ENCODE measurements at places on chromosomes 7 and 10. TPM values are rescaled to one million over a fixed set of nuclear protein-coding genes. Genes with fewer than 3 reads are reported as not detected.

DNA sequence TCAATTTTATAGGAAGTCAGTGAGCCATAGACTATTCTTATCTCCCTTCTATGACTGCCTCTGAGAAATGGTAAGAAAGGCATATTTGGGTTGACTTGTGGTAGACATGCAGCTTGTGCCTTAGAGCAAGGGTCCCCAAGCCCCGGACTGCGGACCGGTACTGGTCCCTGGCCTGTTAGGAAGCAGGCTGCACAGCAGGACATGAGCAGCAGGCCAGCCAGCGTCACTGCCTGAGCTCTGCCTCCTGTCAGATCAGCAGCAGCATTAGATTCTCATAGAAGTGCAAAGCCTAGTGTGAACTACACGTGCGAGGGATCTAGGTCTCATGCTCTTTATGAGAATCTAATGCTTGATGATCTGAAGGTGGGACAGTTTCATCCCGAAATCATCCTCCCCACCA, 180.6 kb downstream of the SND1 start:
- DNase-seq: no peak
- no peaks in the 10 kb centered on the region for H3K36me3 ChIP-seq
- H3K4me3 ChIP-seq: no peak overlapping the region
- no peaks in the 10 kb centered on the region for H3K27me3 ChIP-seq
- no peak overlapping the region for H3K27ac ChIP-seq
- no peaks in the 10 kb centered on the region for H3K4me1 ChIP-seq

DNA sequence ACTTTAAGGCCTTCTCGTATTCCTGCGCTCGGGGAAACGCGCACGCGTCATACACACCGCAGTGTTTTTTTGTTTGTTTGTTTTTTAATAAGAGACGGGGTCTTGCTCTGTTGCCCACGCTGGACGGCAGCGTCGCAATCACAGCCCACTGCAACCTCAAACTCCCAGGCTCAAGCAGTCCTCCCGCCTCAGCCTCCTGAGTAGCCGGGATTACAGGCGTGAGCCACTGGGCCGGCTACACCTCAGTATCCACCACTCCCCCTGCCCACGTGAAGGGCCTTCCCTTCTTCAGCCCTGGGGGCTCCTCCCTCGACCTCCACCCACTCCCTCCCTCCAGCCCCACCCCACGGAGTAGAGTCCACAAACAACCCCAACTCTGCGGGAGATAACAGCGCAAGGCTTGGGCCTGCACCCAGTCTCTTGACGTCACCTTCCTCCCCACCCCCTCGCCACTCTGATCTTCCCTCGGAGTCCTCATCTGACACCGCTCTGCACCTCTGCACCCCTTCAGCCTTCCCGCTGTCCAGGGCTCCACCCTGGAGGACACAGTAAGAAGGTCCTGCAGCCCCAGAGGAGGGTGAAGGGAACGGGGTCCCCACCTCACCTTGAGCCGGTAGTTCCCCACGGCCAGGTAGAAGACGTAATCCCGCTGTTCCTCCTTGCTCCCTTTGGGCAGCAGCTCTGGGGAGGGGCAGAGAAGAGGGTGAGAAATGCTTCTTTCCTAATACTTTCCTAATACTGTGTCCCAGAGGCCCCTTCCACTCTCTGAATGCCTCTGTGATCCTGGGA, 2.8 kb upstream of the CLDN15 start:
- H3K27ac ChIP-seq: peak overlapping the region; percentile 79
- no peak overlapping the region for H3K4me3 ChIP-seq
- H3K36me3 ChIP-seq: peaks cover 59% of the 10 kb centered on the region
- no peak for DNase-seq
- H3K27me3 ChIP-seq: no peaks in the 10 kb centered on the region

DNA sequence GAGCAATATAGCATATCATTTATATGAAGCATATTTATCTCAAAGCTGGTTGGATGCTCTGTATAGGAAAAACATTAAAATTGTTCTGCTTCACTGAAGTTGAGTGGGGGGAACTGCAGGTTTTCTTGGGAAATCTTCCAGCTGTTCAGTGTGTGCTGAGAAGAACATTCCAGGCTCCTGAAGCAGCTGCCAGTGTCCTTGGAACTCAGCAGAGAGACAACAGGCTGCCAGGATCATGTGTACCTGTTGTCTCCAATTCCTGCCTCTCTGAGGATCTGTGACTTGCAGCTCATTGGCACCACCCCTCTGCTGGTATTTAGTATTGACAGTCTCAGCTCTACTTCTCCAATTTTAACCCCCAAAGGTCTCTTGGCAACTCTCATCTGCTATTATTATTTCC, 42.3 kb upstream of the PRKG1 start:
- no peak overlapping the region for H3K4me3 ChIP-seq
- no peaks in the 10 kb centered on the region for H3K36me3 ChIP-seq
- H3K27me3 ChIP-seq: no peaks in the 10 kb centered on the region
- no peak for DNase-seq
- H3K27ac ChIP-seq: no peak overlapping the region

DNA sequence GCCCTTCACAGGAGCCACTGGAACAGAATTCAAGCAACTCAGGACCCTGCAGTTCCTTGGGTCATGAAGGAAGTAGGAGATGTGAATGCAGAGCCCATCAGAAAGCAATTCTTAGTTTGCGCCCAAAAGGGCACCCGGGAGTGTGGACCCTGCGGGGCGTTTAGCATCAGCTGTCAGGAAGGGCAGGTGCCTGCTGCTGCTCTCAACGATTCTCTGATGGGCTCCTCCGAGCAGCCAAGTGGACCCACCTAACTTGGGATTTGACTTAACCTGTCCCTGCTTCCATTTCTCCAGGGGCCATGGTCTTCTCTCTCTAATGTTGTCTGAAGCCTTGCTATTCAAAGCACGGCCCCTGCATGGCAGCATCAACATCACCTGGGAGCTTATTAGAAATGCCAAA, 17.1 kb downstream of the CPA5 start:
- H3K4me3 ChIP-seq: no peak overlapping the region
- no peaks in the 10 kb centered on the region for H3K36me3 ChIP-seq
- DNase-seq: no peak
- H3K4me1 ChIP-seq: peaks cover 6% of the 10 kb centered on the region

DNA sequence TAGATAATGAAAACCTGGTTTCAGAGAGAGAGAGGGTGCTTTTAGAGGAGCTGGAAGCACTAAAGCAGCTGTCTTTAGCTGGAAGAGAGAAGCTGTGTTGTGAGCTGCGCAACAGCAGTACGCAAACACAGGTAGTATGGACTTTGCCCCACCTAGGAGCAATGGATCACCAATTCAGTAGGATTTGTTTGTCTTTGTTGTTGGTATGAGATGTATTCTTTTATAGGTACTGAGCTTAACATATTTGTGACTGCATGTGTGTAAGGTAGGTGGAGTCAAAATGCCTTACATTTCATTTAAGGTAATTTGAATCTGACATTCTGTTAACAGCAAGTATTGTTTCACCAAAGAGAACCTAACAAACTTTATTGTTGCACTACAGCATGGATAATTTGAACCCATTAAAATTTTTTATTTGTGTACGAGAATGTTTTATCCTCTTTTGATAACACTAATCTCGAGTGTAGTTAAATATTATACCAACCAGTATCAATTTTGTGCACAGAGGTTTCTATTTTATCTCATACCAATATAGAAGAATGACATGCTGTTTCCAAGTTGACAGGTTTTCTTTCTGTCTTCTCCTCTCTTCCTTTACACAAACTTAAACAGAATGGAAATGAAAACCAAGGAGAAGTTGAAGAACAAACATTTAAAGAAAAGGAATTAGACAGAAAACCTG, 92.1 kb downstream of the CYP51A1 start:
- no peak for DNase-seq
- H3K36me3 ChIP-seq: peaks cover 71% of the 10 kb centered on the region
- H3K4me3 ChIP-seq: no peak overlapping the region
- H3K27me3 ChIP-seq: no peaks in the 10 kb centered on the region

SPDYE18 gene
- total RNA-seq: 1.5 TPM

GRCh38 chr10:128029731-128030369, 96.4 kb downstream of the MKI67 start:
- H3K4me3 ChIP-seq: no peak overlapping the region
- no peak overlapping the region for H3K27ac ChIP-seq
- peaks cover 6% of the 10 kb centered on the region for H3K36me3 ChIP-seq
- no peaks in the 10 kb centered on the region for H3K27me3 ChIP-seq
- no peak for DNase-seq
- no peaks in the 10 kb centered on the region for H3K4me1 ChIP-seq

GRCh38 chr10:131193923-131194322, 117.6 kb downstream of the TCERG1L start:
- H3K27ac ChIP-seq: no peak overlapping the region
- no peaks in the 10 kb centered on the region for H3K27me3 ChIP-seq
- no peaks in the 10 kb centered on the region for H3K4me1 ChIP-seq
- no peak overlapping the region for H3K4me3 ChIP-seq
- H3K36me3 ChIP-seq: no peaks in the 10 kb centered on the region
- DNase-seq: no peak

GRCh38 chr10:107826171-107826570, 661.7 kb upstream of the SORCS1 start:
- no peaks in the 10 kb centered on the region for H3K27me3 ChIP-seq
- H3K4me1 ChIP-seq: no peaks in the 10 kb centered on the region
- no peaks in the 10 kb centered on the region for H3K36me3 ChIP-seq
- no peak overlapping the region for H3K4me3 ChIP-seq
- no peak overlapping the region for H3K27ac ChIP-seq
- DNase-seq: no peak

DNA sequence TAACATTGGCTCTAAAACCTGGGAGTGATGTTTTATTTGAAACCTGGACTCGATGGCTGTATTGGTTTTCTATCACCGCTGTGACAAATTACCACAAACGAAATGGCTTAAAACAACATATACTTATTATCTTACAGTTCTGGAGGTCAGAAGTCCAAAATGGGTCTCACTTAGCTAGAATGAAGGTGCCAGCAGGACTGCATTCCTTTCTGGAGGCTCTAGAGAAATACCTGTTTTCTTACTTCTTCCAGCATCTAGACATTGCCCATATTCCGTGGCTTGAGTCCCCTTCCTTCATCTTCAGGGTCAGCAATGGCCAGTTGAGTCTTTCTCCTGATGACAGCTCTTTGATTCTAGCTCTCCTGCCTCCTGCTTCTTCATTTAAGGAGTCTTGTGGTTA, 44.3 kb upstream of the STEAP1B start:
- H3K4me3 ChIP-seq: no peak overlapping the region
- H3K36me3 ChIP-seq: no peaks in the 10 kb centered on the region
- H3K27ac ChIP-seq: no peak overlapping the region
- no peak for DNase-seq
- peaks cover 23% of the 10 kb centered on the region for H3K27me3 ChIP-seq

- no peaks in the 10 kb centered on the region for H3K36me3 ChIP-seq
- no peaks in the 10 kb centered on the region for H3K27me3 ChIP-seq
- DNase-seq: no peak
- no peak overlapping the region for H3K4me3 ChIP-seq
- H3K4me1 ChIP-seq: no peaks in the 10 kb centered on the region
Measured at GRCh38 chr10:91681361-91682276, 48.7 kb upstream of the PPP1R3C start.

SLC26A3 gene
- not detected for total RNA-seq

- H3K4me1 ChIP-seq: peaks cover 10% of the 10 kb centered on the region
- no peak overlapping the region for H3K27ac ChIP-seq
- H3K27me3 ChIP-seq: peaks cover 43% of the 10 kb centered on the region
- no peaks in the 10 kb centered on the region for H3K36me3 ChIP-seq
- no peak for DNase-seq
Measured at GRCh38 chr7:76267107-76267893, 35.2 kb upstream of the HSPB1 start.

GRCh38 chr7:30668102-30668501, 14.2 kb downstream of the CRHR2 start:
- H3K4me3 ChIP-seq: no peak overlapping the region
- no peaks in the 10 kb centered on the region for H3K36me3 ChIP-seq
- no peak for DNase-seq
- no peaks in the 10 kb centered on the region for H3K4me1 ChIP-seq

GRCh38 chr10:68184546-68184945, 47.4 kb downstream of the ATOH7 start:
- H3K27me3 ChIP-seq: peaks cover 11% of the 10 kb centered on the region
- no peak for DNase-seq
- no peak overlapping the region for H3K27ac ChIP-seq

DNA sequence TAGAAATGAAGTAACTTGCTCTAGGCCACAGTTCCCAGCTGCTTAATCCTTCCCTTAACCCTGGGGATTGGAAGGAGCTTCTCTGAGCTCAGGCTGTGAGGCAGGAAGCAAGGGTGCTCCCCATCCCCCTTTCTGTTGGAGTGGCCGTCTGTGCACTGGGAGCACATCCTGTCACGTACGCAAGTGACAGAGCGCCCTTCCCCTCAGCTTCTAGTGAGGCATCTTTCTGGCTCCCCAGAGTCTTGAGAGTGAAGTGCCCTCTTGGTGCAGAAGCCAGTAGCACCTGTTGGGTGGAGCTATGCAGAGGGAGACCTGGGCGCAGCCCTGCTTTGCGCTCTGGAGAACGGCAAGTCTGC, 47.8 kb downstream of the SHH start:
- DNase-seq: no peak
- H3K4me3 ChIP-seq: no peak overlapping the region
- H3K4me1 ChIP-seq: peaks cover 33% of the 10 kb centered on the region
- peak overlapping the region; percentile 74 for H3K27ac ChIP-seq
- no peaks in the 10 kb centered on the region for H3K27me3 ChIP-seq

PYROXD2 gene
- total RNA-seq: 17.8 TPM

FAM25C gene
- not detected for total RNA-seq

GRCh38 chr7:148894591-148894990, 10.5 kb upstream of the EZH2 start:
- no peak overlapping the region for H3K4me3 ChIP-seq
- peaks cover 12% of the 10 kb centered on the region for H3K27me3 ChIP-seq
- no peak for DNase-seq
- no peaks in the 10 kb centered on the region for H3K36me3 ChIP-seq
- H3K27ac ChIP-seq: no peak overlapping the region

- H3K4me3 ChIP-seq: no peak overlapping the region
- H3K27ac ChIP-seq: no peak overlapping the region
- no peaks in the 10 kb centered on the region for H3K4me1 ChIP-seq
- DNase-seq: no peak
- no peaks in the 10 kb centered on the region for H3K36me3 ChIP-seq
Measured at GRCh38 chr7:146175716-146176115, 59.1 kb downstream of the CNTNAP2 start.

DNA sequence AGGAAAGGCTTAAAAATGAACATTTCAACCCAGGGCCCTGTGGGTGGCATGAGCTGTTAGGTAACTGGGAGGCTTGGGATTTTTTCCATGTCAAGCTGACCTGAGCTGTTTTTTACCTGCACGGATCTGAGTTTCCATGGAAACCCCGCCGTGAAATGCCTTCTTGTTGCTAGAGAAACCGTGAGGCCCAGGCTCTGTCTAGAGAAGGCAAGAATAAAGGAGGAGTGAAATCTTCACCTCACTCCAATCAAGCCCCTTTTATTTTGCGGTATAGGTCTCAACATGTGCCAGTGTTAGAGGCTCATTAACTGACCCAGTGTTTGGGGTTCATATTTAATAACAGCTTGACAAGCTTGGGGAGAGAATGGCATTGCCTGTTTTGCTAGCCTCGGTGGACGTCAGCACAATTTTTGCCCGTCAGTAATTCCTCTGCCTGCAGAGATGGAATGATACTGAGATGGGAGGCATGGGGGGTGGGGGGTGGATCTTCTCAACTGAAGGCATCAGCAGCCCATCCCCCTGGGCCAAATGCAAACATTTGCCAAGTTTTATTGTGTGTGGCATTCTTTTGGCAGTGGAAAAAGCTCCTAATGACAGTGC, 48.9 kb upstream of the PDCD4 start:
- DNase-seq: no peak
- no peaks in the 10 kb centered on the region for H3K27me3 ChIP-seq
- H3K36me3 ChIP-seq: no peaks in the 10 kb centered on the region
- H3K27ac ChIP-seq: peak overlapping the region; percentile 37
- peaks cover 36% of the 10 kb centered on the region for H3K4me1 ChIP-seq
- H3K4me3 ChIP-seq: no peak overlapping the region

GRCh38 chr10:108808228-108808627, 1115.1 kb downstream of the XPNPEP1 start:
- no peaks in the 10 kb centered on the region for H3K27me3 ChIP-seq
- H3K27ac ChIP-seq: no peak overlapping the region
- DNase-seq: no peak

SPACDR gene
- 1.7 TPM for total RNA-seq

Data from lower lobe of right lung (tissue), 2 donors.